Urothelium cell line (cell line): ENCODE measurements at places on chromosomes 16 and 17.

DNA sequence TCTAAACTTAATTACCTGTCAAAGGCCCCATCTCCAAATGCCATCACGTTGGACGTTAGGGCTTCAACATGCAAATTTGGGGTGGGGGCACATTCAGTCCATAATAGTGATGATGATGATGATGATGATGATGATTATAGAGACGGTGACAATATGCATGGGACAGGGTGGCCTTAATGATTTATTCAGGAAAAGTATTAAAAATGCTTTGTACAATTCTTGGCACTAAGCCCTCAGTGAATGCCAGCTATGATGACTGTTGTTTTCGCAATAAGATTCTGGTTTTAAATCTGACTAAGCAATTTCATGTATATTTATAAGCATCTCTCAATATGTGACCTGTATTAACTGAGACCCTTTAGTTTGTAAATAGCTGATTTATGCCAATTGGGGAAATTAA, 106.3 kb downstream of the C16orf95 start:
- DNase-seq, result no peak

DNA sequence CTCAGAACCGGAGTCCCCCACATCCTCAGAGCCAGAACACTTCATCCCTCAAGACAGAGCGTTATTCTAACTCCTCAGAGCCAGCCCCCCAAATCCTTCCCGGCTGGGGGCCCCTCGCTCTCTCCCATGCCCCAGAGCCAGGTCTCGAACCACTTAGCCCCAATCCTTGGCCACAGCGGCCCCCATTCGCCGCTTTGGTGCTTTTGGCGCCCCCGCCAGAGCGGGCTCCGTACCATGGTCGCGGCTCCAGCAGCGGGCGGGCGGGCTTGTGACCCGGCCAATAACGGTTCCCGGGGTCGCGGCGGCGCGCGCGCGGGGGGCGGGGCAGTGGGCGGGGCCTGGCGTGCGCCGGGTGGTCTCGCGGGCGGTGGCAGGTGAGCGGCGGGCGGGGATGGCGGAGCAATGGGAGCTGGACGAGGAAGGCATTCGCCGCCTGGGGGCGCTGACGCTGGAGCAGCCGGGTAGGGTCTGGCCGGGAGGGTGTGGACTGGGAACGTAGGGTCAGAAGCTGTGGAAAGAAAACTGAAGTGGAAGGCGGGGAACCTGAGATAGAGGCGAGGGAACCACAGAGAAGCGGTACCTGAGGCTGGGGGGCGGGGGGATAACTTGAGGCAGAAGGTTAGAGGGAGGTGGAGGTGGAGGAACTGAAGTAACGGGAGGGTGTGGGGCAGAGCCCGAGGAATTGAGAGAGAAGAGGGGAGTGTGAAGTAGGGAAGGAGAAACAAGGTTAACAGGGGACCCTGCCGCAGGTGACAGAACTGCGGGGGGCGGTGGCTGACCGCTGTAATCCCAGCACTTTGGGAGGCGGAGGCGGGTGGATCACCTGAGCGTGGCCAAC, at the start of the genes KCTD19 and LRRC36:
Gene KCTD19, minus strand, starts transcription at position 270 of the 838 bp plus-strand sequence. Its CDS starts 34 bp downstream, at position 236.
Gene LRRC36, plus strand, starts transcription at position 344 of the 838 bp plus-strand sequence. Its CDS starts 48 bp downstream, at position 392.
- peak; percentile 85 for DNase-seq

DNA sequence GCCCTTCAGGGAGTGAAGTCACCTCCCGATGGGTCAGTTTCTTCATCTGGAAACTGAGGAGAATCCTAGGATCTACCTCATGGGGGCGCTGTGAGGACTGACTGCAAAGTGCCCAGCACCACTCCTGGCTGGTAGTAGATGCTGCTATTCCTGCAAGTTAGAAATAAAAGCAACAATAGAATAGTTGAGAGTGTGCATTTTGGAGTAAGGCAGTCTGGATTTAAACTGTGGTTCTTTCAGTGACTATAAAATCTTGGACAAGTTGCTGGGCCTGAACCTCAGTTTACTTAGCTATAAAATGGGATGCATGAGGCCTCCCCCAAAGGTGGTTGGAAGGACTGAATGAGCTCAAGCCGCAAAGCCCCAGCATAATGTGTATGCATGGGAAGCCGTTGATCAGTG, 70.6 kb downstream of the CYB5B start:
- DNase-seq, result no peak

DNA sequence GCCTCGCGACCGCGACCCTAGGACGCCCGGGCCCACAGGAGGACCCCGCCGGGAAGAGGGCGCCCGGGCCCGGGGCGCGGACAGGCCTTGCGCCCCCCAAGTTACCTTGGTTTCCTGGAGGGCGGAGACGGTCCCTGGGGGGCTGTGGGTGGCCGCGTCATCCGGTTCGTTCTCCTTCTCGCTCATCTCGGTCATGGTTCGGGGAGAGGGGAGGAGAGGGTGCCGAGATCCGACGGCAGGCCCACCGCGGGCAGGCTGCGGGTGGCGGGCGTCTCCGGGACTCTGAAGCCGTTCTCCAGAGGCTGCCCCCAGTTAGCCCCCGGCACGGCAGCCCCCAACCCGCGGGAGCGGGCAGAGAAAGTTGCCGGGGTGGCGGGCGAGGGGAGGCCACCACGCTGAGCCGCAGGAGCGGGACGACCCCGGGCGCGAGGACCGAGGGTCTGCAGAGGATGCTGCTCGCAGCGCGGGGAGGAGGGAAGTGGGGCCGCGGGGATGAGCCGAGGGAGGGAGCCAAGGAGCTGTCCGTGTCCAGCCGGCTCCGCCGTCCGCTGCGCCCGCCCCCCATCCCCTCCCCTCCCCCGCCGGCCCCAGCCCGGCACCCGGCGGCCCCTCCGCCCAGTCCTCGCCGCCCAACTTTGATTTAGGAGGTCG, at the start of gene STAC2:
Gene STAC2, minus strand, starts transcription at position 638 of the 651 bp plus-strand sequence. Its CDS starts 443 bp downstream, at position 195.
- DNase-seq, result no peak

DNA sequence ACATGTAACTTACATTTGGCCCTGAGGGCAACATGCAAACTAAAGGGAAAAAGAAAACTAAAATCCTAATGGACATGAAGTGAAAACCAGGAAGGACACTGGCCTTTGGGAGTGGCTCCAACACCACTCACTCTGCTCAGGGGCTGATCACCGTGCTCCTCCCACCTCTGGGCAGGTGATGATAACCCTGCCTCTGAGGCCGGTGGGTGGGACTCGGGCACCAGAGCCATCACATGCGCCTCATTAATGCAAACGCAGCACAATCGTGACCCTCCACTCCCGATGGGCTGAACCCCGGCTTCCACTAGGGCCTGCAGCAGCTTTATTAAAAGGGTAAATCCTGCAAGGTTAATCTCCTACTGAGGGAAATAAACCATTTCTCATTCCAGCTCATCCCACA, 4.7 kb downstream of the KLHDC4 start:
- DNase-seq, result no peak

DNA sequence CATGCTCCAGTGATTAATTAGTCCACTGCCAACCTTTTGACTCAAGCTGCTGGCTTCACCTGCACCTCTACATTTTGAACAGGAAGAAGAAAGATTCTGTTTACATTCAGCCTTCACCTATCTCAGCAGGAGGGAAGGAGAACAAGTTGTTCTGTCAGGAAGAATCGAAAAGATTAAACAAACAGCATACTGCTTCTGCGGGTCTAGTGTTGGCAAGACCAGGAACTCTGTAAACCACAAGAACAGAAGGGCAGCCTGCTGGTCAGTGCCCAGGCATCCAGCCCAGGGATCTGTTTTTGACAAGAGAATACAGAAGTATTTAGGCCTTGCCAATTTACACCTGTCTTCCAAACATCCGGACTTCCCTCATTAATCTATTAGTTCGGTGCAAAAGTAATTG, 189.7 kb downstream of the CHD9NB start:
- no peak for DNase-seq

DNA sequence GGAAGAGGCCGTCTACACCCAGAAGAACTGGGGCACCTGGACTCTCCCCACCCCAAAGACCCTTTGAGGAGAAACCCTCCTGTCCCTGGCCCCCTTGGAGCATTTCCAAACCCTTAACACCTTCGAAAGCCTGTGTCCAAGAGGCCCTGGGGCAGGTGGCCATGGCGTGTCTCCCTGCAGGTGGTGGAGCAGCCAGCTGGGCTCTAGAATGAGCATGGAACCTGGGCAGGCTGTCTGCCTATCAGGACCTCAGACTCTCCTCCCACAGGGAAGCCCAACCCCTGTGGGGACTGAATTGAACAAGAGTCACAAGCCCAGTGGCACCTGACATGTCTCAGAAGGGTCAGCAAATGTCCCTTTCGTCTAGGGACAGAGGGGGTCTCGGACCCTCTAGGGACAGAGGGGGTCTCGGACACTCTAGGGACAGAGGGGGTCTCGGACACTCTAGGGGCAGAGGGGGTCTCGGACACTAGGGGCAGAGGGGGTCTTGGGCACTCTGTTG, 8.4 kb downstream of the CBX4 start:
- no peak for DNase-seq
